CD14-positive monocyte (primary cell): ENCODE measurements at places on chromosomes 2 and 18.
A peak's percentile ranks its signal among the peaks of the same experiment; 100 is the strongest.

DNA sequence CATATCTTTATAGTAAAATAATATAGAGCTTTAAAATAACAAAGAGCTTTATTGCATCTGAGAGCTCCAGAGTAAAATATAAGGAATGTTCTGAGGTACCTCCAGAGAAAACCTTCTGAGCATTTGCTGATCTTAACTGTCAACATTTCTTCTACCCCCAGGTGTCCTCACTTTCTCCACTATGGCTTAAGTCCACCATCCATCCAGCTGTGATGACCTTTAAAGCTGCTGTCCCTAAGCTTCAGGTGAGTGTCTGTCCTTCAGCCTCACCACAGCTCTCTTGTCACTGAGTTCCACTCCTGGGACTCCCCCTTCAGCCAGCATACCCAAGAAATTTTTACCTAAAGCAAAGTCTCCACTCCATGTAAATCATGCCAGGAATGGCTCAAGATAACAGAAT lies 137.9 kb downstream of the MYO5B start:
- no peak for DNase-seq

DNA sequence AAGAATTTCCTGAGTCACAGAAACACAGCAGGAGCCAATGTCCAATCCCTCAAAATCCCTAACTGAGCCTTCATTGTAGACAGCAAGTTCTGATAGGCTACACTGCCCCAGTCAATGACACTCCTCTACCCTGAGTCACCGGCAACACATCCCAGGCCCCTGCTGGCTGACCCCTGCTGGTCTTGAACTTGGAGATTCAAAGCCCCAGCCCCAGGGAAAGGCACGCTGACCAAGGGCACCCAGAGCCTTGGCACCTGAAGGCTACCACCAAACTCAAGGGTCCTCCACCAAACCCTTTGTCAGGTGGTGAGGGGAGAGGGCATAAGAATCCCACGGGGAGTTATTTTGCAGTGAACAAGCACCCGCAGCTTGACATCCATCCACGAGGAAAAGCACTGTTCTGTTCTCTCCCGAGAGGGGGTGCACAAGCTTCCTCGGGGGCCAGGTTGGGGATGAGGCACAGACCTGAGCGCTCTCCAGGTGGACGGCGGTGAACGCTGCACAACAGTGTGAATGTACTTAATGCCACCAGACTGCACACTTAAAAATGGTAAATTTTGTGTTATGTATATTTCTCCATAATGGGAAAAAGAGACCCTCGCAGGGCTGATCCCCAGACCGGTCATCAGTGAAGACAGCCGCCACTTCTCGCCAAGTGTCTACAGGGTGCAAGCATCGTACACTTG lies 46.9 kb downstream of the TFCP2L1 start:
- DNase-seq: no peak

DNA sequence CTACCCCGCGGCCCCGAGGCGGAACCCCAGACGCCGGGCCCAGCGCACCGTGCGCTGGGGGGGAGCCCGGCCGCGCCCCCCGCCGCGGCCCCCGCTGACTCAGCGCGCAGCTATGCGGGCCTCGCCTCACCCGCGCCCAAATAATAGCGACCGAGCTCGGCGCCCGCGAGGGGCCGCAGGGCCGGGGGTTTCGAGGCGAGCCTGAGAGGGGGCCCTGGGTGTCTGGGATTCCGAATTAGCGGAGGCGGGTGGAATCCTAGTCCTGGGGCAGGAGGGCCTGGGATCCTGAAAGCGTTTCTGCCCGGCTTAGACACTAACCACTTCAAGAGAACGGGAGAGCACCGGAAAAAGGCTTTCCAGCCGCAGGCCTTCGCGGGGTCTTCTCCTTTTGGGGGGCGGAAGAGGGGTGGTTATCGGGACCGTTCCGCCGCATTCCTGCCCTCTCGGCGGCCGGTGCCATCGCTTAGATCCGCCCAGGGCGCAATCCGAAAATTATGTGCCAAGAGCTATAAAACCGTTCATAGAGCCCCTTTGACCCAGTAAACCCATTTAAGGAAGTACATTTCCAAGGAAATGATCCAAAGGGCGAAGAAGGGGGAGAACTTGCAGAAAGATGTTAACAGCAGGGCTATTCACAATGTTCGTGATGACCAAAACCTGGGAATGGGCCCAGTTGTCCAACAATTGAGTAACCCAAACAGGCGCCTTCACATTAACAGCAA lies 681 bp upstream of the ROCK2 start:
- DNase-seq: peak; percentile 20

GRCh38 chr2:10591207-10591606 lies 98.6 kb downstream of the NOL10 start:
- DNase-seq: no peak

DNA sequence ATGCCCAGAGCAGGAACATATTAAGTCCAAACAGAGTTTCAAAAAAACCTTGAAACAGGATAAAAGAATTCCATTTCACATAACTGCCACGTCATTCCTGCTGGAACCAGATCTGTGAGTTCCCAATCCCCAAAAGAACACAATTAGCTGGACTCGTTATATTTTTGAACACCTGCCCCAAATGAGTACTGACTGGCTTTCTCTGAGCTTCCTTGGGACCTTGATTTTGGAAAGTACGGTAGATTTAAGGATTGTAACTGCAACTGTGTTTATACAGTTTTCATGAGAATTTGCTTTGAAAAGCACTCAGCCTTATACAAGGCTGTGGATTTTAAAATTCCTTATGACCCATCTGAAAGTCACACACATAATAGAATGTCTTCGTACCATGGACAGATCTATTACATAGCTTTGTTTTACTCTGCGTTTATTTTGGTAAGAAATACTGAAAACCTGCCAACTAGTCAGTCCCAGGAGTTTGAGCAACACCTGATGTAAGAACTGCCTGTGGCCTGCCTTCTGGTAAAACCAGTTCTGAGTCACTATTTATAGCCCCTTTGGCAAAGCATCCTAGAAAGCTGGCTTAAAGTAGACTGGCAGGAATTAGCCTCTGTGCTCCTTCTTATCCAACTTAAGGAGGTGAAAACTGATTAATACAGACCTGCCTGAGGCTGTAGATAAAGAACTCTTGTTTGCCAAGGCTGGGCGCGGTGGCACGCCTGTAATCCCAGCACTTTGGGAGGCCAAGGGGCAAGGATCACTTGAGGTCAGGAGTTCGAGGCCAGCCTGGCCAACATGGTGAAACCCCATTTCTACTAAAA lies 48.1 kb downstream of the MERTK start:
- DNase-seq: no peak

DNA sequence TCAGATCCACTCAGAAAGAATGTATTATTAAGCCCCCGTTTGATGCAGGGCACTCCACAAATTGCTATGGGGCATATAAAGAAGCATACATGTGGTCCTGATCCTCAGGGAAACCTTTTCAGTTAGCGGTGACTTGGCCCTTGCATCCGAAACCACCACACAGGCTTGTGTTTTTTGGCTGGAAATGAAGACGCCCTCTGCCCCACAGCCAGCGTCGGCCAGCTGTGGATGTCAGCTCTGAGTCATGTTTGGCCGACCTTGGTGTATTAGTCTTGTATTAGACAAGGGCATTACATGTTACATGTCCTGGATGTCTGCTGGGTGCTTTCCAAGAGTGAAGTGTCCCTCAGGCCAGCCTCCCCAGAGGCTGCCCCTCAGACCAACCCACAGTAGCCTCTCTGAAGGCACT lies 107.6 kb upstream of the MAP3K20 start:
- DNase-seq: peak; percentile 23
